ENCODE measurements at places on chromosomes 4 and X.

DNA sequence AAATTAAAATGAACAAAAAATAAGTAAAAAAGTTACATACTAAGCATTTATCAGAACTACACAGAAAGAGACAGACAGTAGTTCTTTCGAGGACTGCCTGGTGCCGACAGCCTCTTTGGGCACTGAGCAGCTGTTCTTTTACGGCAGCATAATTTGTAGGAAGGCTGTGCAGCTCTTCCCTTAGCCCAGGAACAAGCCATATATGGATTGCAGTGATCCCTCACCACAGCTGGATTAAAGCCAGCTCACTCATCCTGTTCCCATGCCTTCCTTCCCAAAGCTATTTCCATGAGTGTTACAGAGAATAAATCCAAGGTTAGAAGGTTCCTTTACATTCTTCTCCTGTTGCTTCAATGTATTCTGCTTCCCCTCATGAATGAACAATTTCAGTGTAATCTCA, 71.7 kb downstream of the DDX60L start:
- peaks cover 20% of the 10 kb centered on the region for H3K4me1 ChIP-seq
- H3K36me3 ChIP-seq, result no peaks in the 10 kb centered on the region
- peak; percentile 86 for DNase-seq
- H3K27me3 ChIP-seq, result no peaks in the 10 kb centered on the region

- no peak overlapping the region for H3K27ac ChIP-seq
- H3K4me1 ChIP-seq, result no peaks in the 10 kb centered on the region
- H3K36me3 ChIP-seq, result no peaks in the 10 kb centered on the region
- no peaks in the 10 kb centered on the region for H3K27me3 ChIP-seq
- H3K4me3 ChIP-seq, result no peak overlapping the region
These were observed 117.1 kb upstream of the EGFL6 start for GRCh38 chrX:13452283-13452682.

GRCh38 chrX:78687586-78687985, 28.5 kb upstream of the RTL3 start:
- no peak overlapping the region for H3K27ac ChIP-seq
- DNase-seq, result no peak
- no peak overlapping the region for H3K4me3 ChIP-seq
- H3K4me1 ChIP-seq, result no peaks in the 10 kb centered on the region
- H3K36me3 ChIP-seq, result no peaks in the 10 kb centered on the region

DNA sequence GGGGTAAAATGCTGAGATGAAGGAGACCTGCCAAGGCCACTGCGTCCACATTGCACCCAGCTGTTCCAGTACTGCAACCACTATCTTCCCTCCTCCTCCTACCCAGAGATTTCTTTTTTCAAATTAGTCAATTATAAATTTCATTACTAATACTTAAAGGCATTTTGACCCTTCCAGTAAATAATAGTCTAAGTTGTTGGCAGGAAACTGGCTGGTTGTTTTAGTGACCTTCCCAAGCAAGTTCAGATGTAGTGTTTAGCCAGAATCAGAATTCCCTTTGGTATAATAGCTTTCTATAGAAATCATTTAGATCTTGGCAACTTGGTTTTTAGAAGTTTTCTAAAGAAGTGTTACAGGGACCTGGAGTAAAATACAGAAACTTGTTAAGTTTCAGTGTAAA, 66.0 kb downstream of the AASDH start:
- DNase-seq, result no peak
- H3K4me1 ChIP-seq, result no peaks in the 10 kb centered on the region
- H3K27me3 ChIP-seq, result no peaks in the 10 kb centered on the region
- H3K36me3 ChIP-seq, result no peaks in the 10 kb centered on the region

GRCh38 chr4:7146786-7147115, 45.6 kb upstream of the SORCS2 start:
- no peak overlapping the region for H3K27ac ChIP-seq
- H3K27me3 ChIP-seq, result no peaks in the 10 kb centered on the region
- DNase-seq, result no peak
- H3K4me3 ChIP-seq, result no peak overlapping the region

DNA sequence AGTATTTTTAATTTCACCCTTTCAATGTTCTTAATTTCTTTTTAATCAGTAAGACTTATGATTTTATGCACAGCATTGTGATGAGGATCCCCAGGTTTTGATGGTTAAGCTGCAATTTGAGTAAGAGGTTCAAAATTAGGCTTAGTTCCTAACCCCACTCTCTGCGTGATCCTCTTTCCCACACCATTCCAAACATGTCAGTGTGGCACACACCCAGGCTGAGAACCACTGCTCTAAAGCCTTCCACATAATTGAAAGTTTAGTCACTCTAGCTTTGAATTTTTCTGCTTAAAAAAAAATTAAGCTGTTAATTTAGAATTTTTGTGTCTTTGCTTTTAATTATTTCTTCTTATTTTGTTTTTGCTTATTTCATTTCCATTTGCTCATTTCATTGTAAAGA, 68.8 kb upstream of the SLC7A11 start:
- no peak overlapping the region for H3K4me3 ChIP-seq
- no peaks in the 10 kb centered on the region for H3K36me3 ChIP-seq
- peaks cover 17% of the 10 kb centered on the region for H3K4me1 ChIP-seq
- H3K27me3 ChIP-seq, result no peaks in the 10 kb centered on the region

GRCh38 chr4:102103368-102103767, 241.9 kb downstream of the SLC39A8 start:
- H3K27ac ChIP-seq, result no peak overlapping the region
- no peak for DNase-seq
- H3K4me3 ChIP-seq, result no peak overlapping the region
- no peaks in the 10 kb centered on the region for H3K4me1 ChIP-seq
- no peaks in the 10 kb centered on the region for H3K36me3 ChIP-seq

DNA sequence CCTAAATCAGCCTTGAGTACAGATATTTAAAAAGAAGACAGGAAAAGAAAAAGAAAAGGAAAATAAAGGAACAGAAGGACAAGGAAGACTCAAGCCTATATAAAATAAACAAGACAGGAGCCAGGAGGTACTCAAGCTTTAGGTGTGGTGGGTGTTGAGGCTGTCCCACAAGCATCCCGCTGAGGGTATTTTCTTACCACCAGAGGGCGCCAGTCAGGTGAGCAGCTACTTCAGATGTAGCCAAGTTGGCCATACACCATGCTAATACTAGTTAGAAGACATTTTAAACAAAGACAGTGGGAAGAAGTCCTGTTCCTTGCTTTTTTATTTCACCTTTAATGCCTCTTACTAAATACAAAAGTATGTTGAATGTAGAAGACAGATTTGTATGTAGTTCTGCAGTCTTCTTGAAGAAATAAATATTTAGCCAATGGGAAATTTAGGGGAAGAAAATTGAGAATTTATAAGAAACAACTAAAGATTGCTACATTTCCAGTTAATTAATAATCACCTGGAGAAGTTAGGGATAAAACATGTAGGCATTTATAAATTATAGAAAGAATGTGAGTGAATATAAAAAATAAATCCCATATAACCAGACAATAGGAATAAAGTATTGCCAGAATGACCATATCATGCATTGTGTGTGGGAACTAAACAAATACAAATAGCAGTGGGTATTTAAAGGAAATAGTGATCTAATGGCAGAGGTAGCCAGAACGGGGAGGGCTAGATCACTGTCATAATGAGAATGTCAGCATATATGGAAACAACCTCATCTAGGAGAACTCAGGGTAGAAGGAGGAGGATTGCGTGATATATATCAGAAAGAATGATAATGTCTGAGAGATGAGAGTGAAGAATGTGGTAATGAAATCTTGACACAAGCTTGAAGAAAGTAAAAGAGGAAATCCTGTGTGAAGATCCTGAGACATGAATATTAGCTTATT, 71.0 kb downstream of the MTHFD2L start:
- DNase-seq, result peak; percentile 97
- peak overlapping the region; percentile 92 for H3K27ac ChIP-seq
- no peak overlapping the region for H3K4me3 ChIP-seq
- peaks cover 52% of the 10 kb centered on the region for H3K4me1 ChIP-seq
- H3K27me3 ChIP-seq, result no peaks in the 10 kb centered on the region

DNA sequence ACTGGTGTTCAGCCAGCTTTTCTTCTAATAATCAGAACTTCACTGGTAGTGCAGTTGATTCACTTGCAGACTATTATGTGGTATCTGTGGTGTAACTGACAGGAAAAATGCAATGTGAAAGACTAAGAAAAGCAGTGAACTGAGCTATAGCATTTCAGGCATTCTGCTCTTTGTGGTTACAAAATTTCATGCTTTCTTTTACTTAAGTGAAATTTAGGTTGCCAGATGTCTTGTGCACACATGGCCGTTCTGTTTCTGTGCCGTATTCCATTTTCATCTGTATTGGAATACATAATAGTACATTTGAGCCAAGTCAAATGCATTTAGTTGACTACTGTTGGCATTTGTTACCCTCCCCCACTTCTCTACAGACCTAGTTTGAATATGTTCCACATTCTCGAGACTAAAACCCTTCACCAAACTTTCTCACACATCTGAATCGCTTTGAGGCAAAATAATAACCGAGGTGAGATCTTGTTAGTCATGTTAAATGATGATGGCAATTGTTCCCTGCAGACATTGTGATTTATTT, 8.2 kb downstream of the RTL3 start:
- DNase-seq, result peak; percentile 2
- H3K27me3 ChIP-seq, result no peaks in the 10 kb centered on the region
- peaks cover 36% of the 10 kb centered on the region for H3K4me1 ChIP-seq
- H3K36me3 ChIP-seq, result no peaks in the 10 kb centered on the region
- no peak overlapping the region for H3K27ac ChIP-seq
- no peak overlapping the region for H3K4me3 ChIP-seq

GRCh38 chr4:89753601-89754066, 83.3 kb downstream of the SNCA start:
- no peaks in the 10 kb centered on the region for H3K36me3 ChIP-seq
- no peaks in the 10 kb centered on the region for H3K27me3 ChIP-seq
- H3K4me3 ChIP-seq, result no peak overlapping the region
- peaks cover 11% of the 10 kb centered on the region for H3K4me1 ChIP-seq
- H3K27ac ChIP-seq, result peak overlapping the region; percentile 46

DNA sequence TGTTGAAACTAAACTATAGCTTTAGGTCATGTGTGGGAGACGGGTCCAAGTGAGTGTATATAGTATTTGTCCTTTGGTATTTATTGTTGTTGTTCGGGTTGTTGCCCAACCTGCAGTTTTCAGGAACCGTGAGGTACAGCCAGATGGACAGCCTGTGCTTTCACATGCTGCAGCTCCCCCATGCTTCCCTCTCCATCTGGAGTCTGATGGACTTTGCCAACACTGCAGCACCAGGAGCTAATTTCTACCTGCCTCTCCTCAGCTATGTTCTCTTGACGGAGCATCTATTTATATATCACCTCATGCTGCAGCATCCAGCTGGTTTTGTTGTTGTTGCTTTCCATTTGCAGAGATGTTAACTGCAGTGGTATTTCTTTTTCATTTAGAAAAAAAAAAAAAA, 80.1 kb downstream of the TLL1 start:
- no peaks in the 10 kb centered on the region for H3K4me1 ChIP-seq
- no peak for DNase-seq
- H3K4me3 ChIP-seq, result no peak overlapping the region

All from PC-3 (cell line).